ENCODE measurements at places on chromosomes 3 and 15. TPM values are rescaled to one million over a fixed set of nuclear protein-coding genes. Genes with fewer than 3 reads are reported as not detected.

GRCh38 chr3:10327592-10327991, 6.7 kb upstream of the SEC13 start:
- H3K27me3 ChIP-seq = no peaks in the 10 kb centered on the region
- peaks cover 5% of the 10 kb centered on the region for H3K36me3 ChIP-seq
- no peak overlapping the region for H3K4me3 ChIP-seq
- no peaks in the 10 kb centered on the region for H3K4me1 ChIP-seq

DNA sequence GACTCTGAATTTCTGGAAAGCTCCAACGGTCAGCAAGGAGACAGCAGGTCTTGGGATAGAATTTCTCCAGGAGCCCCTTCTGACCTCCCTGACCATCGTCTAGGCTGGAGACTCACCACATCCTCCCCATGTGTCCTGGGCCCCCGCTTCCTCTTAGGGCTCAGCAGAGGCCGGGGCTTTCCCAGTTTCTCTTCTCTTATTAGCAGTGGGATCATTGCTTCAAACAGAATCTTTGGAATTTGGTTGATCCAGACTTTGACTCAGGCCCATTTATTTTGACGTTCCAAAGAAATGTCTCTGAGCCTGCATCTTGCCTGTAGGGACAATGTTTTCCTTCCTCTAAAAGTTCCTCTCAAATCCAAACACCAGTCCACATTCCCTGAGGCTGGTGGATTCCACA, 38.4 kb upstream of the SLC6A6 start:
- H3K36me3 ChIP-seq = no peaks in the 10 kb centered on the region

FANCD2OS gene
- total RNA-seq = not detected

PHLDB2 gene
- total RNA-seq = 42.9 TPM

RARRES1 gene
- total RNA-seq = 0.92 TPM

GRCh38 chr3:58299839-58300516, 6.1 kb upstream of the RPP14 start:
- no peak overlapping the region for H3K4me3 ChIP-seq
- H3K36me3 ChIP-seq = no peaks in the 10 kb centered on the region
- H3K27me3 ChIP-seq = no peaks in the 10 kb centered on the region
- DNase-seq = no peak

BRPF1 gene
- 11.2 TPM for total RNA-seq

DNA sequence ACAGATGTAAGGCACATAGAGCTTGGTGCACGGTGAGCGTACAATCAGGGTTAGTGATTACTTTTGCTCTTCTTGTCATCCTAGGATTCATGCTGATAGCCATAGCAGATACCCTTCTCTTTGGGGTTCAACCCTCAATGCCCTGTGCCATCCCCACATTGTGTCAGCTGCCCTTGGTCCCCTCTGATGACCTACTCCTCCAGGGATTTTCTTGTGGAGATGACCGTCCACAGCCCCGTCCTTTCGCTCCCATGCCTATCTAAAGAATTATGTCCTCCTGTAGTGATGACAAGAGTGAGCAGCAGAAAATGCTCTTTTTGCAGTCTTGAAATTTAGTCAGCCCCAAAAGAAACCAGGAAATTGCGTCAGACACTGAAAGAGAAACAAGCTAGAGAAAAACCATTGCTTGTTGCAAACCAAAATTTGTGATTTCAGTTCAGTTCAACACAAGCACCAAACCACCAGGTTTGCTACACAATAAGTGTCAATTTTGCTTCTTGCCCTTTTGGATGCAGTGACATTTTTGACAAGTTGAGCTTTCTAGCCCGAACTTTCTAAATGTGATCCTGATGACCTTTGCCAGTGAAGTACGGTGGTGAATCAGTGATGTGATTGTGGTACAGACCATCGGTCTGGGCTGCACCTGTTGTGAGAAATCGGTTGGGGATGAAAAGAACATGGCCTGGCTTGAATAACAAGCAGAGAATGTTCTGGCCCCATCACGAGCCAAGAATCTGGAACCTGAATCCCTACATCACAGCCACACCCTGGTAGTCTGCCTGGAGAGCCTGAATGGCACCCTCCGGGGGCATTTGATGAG, 41.3 kb downstream of the CMTM7 start:
- H3K27ac ChIP-seq = no peak overlapping the region
- no peaks in the 10 kb centered on the region for H3K4me1 ChIP-seq
- H3K36me3 ChIP-seq = no peaks in the 10 kb centered on the region
- H3K4me3 ChIP-seq = no peak overlapping the region
- no peak for DNase-seq
